ENCODE measurements at places on chromosomes 7 and 10. TPM values are rescaled to one million over a fixed set of nuclear protein-coding genes. Genes with fewer than 3 reads are reported as not detected.

The NPSR1 gene
- polyA plus RNA-seq = not detected

The MEOX2 gene
- polyA plus RNA-seq = 0.60 TPM

The HYAL4 gene
- not detected for polyA plus RNA-seq

The ZNF425 gene
- 0.25 TPM for polyA plus RNA-seq

The SPDYE8 gene
- 0.43 TPM for polyA plus RNA-seq

DNA sequence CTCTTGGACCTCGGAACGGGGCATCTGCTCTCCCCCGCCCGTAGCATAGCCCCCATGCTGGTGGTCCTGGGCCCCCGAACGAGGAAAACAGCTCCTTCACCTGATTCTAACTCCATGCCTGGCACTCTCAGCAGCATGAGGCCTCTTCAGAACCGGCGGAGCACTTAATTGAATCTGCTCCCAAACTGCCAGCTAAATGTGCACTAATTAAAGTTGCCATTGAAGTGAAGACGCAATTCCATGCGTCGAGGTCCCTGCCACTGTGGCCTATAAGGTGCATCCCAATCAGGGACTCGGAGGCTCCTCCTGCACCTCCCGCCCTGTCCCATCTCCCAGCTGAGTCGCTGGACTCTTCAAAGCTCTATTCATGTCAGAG lies 41.3 kb upstream of the ADGRA1 start:
- H3K4me1 ChIP-seq = no peaks in the 10 kb centered on the region
- no peak overlapping the region for H3K4me3 ChIP-seq
- H3K27ac ChIP-seq = no peak overlapping the region
- no peak for DNase-seq
- H3K27me3 ChIP-seq = no peaks in the 10 kb centered on the region

DNA sequence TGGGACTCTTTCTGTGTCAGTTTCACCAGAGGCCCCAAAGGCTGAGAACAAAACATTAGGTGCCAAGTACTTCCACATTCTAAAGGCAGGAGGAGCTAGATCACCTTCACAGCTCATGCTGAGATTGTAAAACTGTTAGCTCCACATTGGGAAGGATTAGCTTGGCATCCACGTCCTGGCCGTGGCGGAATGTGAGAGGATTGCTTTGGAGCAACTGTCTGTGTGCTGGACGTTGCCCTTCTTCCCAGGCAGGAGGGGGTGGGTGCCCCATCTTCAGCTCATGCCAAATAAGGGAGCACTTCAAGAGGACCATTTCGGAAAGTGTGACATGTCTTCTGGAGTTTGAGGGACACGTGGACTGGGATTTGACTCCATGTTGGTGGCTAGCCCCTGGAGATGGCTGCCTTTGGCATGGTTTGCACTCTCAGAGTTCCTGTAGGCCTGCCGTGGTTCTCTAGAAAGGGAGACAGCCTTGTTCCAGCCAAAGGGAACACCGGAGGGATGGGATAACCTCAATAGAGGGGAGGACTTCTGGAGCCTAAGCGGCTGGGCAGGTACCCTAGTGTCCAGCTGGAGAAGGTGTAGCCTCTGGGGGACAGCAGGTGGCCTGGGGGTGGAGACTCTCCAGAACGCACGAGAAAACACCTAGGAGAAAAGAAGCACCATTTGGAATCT lies 19.9 kb upstream of the FMC1 start:
- H3K27me3 ChIP-seq = no peaks in the 10 kb centered on the region
- no peak overlapping the region for H3K27ac ChIP-seq
- no peak for DNase-seq
- H3K36me3 ChIP-seq = no peaks in the 10 kb centered on the region

GRCh38 chr10:30725661-30726060 lies 96.1 kb upstream of the LYZL2 start:
- H3K4me1 ChIP-seq = no peaks in the 10 kb centered on the region
- H3K27me3 ChIP-seq = no peaks in the 10 kb centered on the region
- no peak overlapping the region for H3K4me3 ChIP-seq
- no peaks in the 10 kb centered on the region for H3K36me3 ChIP-seq

GRCh38 chr7:148014541-148014940 lies 576.0 kb upstream of the C7orf33 start:
- no peak overlapping the region for H3K4me3 ChIP-seq
- H3K4me1 ChIP-seq = no peaks in the 10 kb centered on the region
- no peaks in the 10 kb centered on the region for H3K27me3 ChIP-seq
- H3K27ac ChIP-seq = no peak overlapping the region
- H3K36me3 ChIP-seq = no peaks in the 10 kb centered on the region
- no peak for DNase-seq

DNA sequence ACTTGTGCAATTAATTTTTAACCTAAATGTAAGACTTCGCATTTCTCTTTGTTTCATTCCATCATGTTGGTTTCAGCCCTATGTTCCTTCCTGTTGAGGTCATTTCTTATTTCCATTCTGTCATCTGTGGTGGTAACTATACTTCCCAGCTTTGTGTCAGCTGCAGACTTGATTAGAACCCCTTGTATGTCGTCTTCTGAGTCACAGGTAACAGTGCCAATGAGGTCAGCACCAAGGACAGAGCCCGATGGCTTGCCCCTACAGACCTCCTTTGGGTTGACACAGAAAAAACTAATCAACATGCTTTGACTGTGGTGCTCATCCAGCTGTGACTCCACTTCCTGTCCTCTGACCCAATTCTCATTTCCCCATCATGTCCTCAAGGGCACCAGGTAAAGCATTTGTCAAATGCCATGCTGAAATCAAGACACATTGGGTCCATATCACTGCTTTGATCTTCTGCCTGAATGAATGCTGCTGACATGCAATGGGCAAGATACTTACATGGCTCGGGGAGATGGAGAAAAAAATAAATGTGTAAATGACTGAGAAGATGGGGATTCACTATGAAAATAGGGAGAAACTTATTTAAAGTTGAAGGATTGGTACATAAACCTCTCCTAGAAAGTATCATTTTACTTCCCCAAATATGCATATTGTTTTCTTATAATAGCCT lies 25.6 kb upstream of the CRTAC1 start:
- no peak overlapping the region for H3K27ac ChIP-seq
- H3K4me1 ChIP-seq = peaks cover 2% of the 10 kb centered on the region
- H3K4me3 ChIP-seq = no peak overlapping the region
- DNase-seq = no peak
- H3K27me3 ChIP-seq = no peaks in the 10 kb centered on the region
- H3K36me3 ChIP-seq = no peaks in the 10 kb centered on the region

- no peak overlapping the region for H3K27ac ChIP-seq
- no peak overlapping the region for H3K4me3 ChIP-seq
- no peaks in the 10 kb centered on the region for H3K4me1 ChIP-seq
These were observed 341.9 kb downstream of the PTPRN2 start for GRCh38 chr7:158245724-158246041.

GRCh38 chr10:114042895-114043531 lies 653 bp upstream of the ADRB1 start:
- H3K27ac ChIP-seq = no peak overlapping the region
- peaks cover 21% of the 10 kb centered on the region for H3K4me1 ChIP-seq
- H3K36me3 ChIP-seq = no peaks in the 10 kb centered on the region
- DNase-seq = no peak
- H3K27me3 ChIP-seq = no peaks in the 10 kb centered on the region

DNA sequence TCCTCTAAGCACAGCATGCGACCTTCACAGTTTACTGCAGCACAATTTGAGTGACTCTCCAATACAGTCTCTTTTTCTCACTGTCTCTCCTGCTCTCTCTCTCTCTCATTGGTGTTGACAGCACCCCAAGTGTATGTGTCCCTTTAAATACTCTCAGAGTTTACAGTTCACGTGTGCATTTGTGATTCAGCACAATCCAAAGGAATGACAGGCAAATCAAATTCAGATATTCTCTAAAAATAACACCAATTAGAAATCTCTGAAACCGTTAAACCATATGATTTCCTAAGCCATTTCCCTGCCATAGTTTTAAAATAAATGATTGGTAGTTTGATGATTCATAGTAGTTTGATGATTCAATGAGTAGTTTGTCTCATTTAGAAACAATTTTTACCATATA lies 104.0 kb upstream of the GAD2 start:
- no peak overlapping the region for H3K4me3 ChIP-seq
- H3K27ac ChIP-seq = no peak overlapping the region
- no peaks in the 10 kb centered on the region for H3K36me3 ChIP-seq
- H3K4me1 ChIP-seq = no peaks in the 10 kb centered on the region
- DNase-seq = no peak

- no peak overlapping the region for H3K27ac ChIP-seq
- H3K27me3 ChIP-seq = peaks cover 15% of the 10 kb centered on the region
- no peaks in the 10 kb centered on the region for H3K36me3 ChIP-seq
These were observed 1.1 kb upstream of the PPP1R9A start for GRCh38 chr7:94906065-94906851.

DNA sequence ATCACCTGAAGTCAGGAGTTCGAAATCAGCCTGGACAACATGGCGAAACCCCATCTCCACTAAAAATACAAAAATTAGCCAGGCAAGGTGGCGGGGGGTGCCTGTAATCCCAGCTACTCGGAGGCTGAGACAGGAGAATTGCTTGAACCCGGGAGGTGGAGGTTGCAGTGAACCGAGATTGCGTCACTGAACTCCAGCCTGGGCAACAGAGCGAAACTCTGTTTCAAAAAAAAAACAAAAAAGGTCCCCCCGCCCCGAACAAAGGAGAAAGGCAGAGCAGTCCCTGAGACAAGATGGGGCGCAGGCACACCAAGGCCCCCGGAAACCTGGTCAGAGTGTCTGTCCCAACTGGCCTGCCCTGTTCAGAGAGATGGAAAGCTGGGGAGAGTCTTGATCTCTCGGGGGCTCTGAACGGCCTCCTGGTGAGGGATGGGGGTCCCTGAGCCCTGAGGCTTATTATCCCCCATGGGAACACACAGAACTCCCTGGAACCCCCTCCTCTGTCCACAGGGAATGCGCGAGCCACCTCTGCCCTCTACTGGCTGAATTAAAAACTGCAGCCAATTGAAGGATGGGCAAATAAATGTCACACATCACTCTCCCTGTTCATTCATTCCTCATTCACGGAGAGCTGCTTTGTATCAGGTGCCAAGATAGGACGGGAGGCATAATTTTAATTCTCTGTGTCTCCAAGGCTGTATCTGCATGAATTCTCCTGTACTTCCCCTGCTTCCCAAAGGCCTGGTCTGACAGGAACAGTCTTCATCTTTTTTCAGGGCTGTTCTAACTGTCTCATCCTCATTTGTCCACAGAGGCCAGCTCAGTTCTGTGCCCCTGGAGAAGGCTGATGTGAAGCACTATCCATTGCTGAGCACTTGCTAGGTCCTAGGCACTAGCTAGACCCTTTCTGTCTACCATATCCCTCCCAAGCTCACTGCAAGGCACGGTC lies 28.9 kb downstream of the MAT1A start:
- H3K27ac ChIP-seq = no peak overlapping the region
- H3K36me3 ChIP-seq = no peaks in the 10 kb centered on the region
- no peak overlapping the region for H3K4me3 ChIP-seq
- no peak for DNase-seq
- no peaks in the 10 kb centered on the region for H3K4me1 ChIP-seq
- H3K27me3 ChIP-seq = no peaks in the 10 kb centered on the region

- H3K36me3 ChIP-seq = no peaks in the 10 kb centered on the region
- no peak overlapping the region for H3K27ac ChIP-seq
- DNase-seq = no peak
- H3K27me3 ChIP-seq = no peaks in the 10 kb centered on the region
These were observed 816 bp downstream of the PSMG3 start for GRCh38 chr7:1569016-1569415.

DNA sequence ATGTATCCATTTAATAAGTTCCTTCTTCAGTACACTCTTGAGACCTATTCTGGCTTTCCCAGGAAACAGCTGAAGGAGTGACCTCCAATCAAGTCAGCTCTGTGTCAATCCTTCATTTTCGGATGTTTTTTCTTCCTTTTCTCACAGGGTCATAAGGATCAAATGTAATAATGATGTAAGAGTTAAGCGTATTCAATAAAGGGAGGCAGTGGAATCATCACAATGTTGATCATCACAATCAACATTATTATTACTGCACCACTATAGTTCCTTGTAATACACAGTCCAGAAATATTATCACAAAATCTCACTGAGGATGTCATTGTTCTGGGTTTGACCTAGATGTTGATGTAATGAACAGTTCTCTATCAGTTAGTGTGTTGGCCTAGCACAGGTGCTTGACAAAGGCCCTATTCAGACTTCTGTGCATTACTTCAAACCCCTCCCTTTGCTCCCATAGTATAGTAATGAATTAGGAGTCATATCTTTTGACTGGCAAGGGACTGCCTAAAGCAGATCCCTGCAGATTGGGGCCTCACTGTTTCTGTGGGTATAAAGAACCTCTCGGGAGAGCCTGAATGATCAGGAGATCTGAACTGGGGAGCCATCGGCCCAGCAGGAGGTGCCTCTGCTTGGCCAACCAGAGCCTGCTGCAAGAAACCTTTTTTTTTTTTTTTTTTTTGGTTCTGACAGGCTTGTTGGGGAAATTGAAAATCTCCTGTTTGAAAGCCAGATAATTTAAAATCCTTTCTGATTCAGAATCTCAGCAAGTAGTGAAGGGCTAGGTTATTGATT lies 100.6 kb downstream of the KAT6B start:
- H3K27ac ChIP-seq = no peak overlapping the region
- no peak overlapping the region for H3K4me3 ChIP-seq
- H3K27me3 ChIP-seq = no peaks in the 10 kb centered on the region

DNA sequence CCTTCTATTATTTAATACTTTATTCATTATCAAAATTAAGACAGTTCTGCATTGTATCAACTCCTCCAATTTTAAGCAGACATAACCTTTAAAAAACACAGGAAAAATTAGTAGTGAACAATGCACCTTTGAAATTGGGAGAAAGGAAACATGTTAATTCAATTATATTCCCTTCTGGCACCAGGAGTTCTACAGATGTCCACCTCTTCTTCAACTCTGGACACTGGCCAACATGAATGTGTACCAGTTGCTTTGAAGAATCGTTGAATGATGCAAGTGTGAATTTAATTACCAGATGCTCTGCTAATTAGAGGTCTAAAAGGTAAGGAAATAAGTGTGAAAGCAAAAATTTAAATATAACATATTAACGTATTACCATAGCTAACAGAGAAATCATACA lies 206.7 kb upstream of the IGFBP3 start:
- H3K27ac ChIP-seq = no peak overlapping the region
- H3K36me3 ChIP-seq = no peaks in the 10 kb centered on the region
- H3K27me3 ChIP-seq = no peaks in the 10 kb centered on the region
- H3K4me3 ChIP-seq = no peak overlapping the region
- no peak for DNase-seq
- H3K4me1 ChIP-seq = no peaks in the 10 kb centered on the region
